ENCODE measurements at places on chromosomes 3 and 15. TPM values are rescaled to one million over a fixed set of nuclear protein-coding genes. Genes with fewer than 3 reads are reported as not detected.

GRCh38 chr15:66007663-66008262 lies 138.5 kb downstream of the RAB11A start:
- no peak for DNase-seq

GRCh38 chr3:44476963-44477311 lies 533 bp downstream of the ZNF445 start:
- DNase-seq: no peak

GRCh38 chr3:120471643-120472042 lies 20.9 kb upstream of the FSTL1 start:
- no peak for DNase-seq

DNA sequence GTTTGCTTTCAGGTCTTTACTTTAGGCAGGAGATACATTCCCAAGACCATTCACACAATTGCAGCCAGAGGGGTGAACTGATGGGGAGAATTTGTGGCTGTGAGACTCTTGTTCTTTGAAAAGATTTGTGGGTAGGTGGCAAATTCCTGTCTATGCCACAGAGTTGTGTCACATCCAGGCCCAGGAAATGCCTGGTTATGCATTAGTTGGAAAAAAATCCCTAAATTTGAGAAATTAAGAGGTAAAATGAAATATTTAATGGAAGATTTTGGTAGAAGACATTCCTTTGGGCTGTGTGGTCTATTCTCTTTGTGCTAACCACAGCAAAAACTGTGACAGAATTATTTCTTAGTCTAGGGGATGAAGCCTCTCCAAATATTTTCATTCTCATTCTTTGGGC lies 28.8 kb downstream of the SAMMSON start:
- DNase-seq: no peak

GRCh38 chr3:71723452-71724170 lies 1.6 kb downstream of the EIF4E3 start:
- no peak for DNase-seq

DNA sequence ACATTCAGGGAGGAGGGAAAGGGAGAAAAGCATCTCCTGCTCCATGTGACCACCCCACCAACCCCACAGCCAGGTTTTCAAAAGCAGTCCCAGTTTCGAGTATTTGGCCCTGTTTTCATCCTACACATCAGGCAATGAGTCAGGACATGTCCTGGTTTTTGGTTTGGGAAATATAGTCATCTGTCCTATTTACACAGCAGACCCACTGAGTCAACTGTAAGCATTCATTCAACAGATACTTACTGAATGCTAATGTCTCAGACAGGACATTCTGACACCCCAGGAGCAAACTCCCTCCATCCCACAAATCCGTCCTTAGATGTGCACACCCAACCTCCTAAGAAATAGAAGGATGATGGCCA lies 32.9 kb downstream of the IGDCC3 start:
- no peak for DNase-seq

ISLR gene
- total RNA-seq: 29.9 TPM

PRTG gene
- 2.0 TPM for total RNA-seq

PDIA5 gene
- 49.1 TPM for total RNA-seq
